Stimulated activated CD4-positive, alpha-beta T cell treated with anti-CD3 and anti-CD28 coated beads, Interleukin-15, amount 100 ng/mL, for 1 hour (primary cell): ENCODE measurements at places on chromosomes 16 and 17.

DNA sequence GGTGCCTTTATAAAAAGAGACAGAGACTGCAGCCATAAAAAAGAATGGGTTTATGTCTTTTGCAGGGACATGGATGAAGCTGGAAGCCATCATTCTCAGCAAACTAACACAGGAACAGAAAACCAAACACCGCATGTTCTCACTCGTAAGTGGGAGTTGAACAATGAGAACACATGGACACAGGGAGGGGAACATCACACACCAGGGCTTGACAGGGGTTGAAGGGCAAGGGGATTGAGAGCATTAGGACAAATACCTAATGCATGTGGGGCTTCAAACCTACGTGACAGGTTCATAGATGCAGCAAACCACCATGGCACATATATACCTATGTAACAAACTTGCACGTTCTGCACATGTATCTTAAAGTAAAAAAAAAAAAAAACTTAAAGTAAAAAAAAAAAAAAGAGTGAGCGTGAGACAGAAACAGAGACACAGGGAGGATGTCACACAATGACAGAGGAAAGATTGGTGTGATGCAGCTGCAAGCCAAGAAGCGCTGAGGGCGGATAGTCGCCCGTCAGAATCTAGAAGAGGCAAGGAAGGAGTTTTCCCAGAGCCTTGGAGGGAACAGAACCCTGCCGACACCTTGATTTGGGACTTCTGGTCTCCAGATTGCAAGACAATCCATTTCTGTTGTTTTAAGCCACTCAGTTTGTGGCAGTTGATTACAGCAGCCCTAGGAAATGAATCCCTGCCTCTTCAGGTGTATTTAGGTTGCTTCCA is 27.4 kb upstream of the TNS4 start:
- no peak for DNase-seq

GRCh38 chr17:59311051-59311468 is 20.4 kb upstream of the YPEL2 start:
- no peak for DNase-seq

- no peak for DNase-seq
These were observed 10.7 kb downstream of the GNAO1 start for GRCh38 chr16:56202036-56202435.

DNA sequence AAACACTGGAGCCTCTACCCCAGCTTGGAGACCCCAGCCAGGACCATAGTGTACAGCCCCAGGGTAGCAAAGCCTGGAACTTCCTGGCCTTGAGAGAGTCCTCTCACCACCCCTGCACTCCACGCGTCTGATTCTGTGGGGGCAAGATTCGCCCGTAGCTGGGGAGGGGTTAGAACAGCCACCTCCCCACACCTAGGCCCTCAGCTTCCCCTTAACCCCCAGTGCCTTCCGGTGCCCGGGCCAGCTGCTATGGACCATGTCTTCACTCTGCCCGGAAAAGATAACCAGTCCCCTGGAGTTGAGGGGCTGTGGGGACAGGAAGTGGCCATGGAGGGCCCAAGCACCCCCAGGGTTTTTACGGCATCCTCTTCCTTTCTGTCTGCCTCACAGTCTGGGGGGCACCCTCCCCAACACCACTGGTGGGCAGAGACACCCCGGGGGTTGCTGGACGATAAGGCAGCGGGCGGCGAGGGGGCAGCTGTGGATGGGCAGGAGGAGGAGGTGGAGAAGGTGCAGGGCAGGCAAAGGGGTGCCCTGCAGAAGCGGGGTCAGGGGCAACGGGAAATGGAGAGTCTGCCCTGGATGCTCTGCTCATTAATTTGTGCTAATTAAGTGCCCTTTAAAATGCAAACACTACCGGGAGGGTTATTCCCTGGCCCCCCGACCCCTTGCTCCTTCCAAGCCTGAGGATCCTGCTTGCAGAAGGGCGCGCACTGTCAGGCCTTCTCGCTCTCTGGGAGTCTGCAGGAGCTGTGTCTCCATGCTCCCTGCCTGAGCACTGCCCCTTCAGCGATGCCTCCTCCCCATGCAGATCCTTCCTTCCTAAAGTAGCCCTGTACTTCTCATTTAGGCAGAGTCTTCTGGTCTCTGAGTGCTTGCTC is 2.4 kb downstream of the PRSS27 start:
- DNase-seq, result no peak

DNA sequence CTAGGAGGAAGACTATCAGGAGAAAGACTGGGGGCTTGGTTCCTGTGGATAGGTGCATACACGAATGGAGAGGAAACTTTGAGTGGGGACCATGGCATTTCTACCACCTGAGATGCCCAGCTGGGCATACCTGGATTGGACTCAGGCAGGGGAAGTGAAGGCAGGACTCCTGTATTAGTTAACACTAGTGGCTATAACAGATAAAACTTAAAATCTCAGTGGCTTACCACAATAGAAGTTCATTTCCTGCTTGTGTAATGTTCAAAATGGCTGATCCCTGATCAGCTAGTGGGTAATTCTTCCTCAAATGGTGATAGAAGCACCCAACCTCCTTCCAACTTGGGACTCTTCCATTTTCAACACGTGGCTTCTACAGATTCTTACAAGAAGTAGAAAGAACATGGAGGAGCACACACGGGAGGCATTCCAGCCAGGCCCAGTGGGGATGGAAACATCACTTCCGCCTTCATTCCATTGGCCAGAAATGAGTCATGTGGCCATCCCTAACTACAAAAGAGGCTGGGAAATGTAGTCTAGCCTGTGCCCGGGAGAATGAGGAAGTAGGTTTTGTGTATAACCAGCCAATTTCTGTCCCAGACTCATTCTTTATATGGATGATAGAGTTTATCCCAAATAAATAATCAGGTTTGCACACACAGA is 112.1 kb downstream of the UTP18 start:
- no peak for DNase-seq

GRCh38 chr17:74812109-74813009 is 36.2 kb upstream of the NAT9 start:
- no peak for DNase-seq

DNA sequence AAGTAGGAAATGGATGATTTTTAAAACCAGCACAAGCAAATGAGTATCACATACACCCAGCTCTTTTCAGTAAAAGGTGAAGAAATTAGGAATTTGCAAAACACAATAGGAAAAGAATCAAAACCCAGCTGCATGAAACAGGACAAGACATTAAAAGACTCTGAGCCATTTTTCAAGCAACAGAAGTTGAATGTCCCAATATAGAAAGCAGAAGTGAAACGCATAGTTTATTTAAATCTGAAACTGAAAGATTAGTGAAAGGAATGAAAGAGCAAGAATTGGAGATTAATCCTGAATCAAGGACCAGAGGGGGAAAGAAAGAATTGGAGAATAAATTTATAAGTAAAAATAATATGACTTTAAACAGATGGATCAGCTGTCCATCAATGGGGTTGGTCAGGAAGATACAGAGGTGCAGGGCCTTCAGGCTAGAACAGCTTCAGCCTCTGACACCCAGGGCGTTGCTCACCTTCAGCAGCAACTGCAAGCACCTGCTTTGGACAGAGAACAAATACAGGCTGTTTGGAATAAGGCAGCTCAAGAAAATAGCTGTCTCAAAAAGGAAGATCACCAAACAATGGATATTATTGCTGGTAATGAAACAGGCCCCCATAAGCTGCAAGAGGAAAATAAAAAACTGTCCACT is 3.9 kb upstream of the ARHGAP17 start:
- no peak for DNase-seq

- no peak for DNase-seq
These were observed 68.8 kb downstream of the CMIP start for GRCh38 chr16:81513204-81514040.

DNA sequence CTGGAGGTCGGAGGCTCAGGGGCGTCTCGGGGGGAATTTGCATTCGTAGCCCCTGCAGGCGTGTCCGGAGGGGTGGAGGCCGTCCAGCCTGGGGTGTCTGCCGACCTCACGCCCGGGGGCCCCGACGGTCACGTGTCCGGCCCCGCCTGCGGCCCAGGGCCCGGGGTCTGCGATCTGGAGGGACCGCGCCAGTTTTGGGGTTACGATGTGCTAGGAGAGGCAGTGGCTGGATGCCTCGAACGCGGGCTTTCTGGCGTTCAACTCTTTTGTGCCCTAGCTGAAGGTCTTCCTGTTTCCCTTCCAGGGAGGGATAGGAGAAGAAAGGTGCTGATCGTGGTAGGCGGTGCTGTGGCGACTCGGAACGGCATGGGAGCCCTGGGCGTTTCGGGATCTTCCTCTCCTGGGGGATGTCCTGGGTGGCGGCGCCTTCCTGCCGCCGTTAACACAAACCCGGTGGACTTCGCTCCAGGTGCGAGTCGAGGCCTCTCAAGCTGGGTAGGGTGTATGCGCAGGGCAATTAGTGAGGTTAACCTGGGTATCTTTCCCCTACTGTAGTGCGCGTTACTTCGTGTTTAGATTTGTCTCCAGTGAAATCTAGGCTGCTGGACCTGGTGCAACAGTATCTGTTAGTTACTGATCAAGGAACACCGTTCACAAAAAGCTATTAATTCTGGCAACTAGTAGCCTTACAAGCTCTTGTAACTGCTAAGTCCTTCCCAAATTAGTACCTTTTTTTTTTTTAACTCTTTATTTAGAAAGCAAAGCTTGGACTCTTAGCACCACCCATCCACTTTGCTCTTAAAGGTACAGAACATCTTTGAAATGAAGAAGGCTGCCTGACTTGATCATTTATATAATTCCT is 1.3 kb downstream of the AKAP1 start:
- DNase-seq, result no peak

DNA sequence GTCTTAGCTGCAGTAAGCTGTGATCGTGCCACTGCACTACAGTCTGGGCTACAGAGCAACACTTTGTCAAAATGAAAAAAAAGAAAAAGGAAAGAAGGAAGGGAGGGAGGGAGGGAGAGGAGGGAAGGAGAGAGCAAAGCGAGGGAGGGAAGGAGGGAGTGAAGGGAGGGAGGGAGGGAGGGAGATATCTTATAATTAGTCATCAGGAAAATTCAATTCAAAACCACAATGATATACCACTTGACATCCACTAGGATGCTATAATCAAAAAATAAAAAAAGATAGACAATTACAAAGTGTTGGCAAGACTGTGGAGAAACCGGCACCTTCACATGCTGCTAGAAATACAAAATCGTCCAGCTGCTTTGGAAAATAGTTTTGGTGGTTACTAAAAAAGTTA is 93.8 kb downstream of the CDC27 start:
- DNase-seq, result no peak

GRCh38 chr16:70657956-70658355 is 11.6 kb downstream of the IL34 start:
- DNase-seq, result no peak

DNA sequence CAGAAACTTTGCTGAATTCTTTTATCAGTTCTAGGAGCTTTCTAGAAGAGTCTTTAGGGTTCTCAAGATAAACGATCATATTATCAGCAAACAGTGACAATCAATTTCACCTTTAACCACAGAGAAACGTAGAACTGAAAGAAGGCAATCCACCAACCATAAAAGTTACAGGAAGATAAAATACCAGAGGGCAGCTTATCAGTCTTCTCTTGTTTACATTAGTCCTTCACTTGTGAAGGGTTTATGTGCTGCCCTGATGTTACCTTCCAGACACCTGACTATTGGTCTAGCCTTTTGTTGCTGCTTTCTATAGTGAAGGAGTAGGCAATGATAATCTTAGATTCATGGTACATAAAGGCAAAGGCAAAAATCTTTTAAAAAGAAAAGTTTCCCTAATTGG is 73.2 kb upstream of the EFCAB3 start:
- DNase-seq, result no peak

- DNase-seq, result no peak
These were observed 18.2 kb upstream of the BHLHA9 start for GRCh38 chr17:1251866-1252608.

- DNase-seq, result no peak
These were observed 355.1 kb upstream of the MON1B start for GRCh38 chr16:76835779-76836300.

- DNase-seq, result no peak
These were observed 5.9 kb upstream of the RAB40C start for GRCh38 chr16:583815-584591.

GRCh38 chr17:1484676-1485422 is 7.6 kb downstream of the MYO1C start:
- DNase-seq, result peak; percentile 36

DNA sequence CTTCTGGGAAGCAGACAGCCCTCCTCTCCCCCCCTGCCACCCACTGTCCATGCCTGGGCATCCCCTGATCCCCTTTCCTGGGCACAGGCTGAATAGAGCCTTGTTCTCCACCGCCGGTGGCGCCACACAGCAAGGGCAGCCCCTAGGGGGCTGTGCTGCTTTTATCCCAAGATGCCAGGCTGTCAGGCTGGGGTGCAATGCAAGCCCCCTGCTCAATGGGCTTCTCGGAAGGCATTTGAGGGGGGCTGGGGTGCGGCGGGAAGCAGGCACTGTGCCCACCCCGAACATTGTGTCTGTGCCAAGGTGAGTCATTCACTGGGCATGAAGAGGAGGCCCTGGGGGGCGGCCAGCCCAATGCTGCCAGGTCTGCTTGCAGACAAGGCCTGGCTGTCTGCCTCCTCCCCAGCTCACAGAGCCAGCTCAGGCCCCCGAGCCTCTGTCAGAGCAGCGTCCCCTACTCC is 1.5 kb upstream of the GFAP start:
- no peak for DNase-seq

DNA sequence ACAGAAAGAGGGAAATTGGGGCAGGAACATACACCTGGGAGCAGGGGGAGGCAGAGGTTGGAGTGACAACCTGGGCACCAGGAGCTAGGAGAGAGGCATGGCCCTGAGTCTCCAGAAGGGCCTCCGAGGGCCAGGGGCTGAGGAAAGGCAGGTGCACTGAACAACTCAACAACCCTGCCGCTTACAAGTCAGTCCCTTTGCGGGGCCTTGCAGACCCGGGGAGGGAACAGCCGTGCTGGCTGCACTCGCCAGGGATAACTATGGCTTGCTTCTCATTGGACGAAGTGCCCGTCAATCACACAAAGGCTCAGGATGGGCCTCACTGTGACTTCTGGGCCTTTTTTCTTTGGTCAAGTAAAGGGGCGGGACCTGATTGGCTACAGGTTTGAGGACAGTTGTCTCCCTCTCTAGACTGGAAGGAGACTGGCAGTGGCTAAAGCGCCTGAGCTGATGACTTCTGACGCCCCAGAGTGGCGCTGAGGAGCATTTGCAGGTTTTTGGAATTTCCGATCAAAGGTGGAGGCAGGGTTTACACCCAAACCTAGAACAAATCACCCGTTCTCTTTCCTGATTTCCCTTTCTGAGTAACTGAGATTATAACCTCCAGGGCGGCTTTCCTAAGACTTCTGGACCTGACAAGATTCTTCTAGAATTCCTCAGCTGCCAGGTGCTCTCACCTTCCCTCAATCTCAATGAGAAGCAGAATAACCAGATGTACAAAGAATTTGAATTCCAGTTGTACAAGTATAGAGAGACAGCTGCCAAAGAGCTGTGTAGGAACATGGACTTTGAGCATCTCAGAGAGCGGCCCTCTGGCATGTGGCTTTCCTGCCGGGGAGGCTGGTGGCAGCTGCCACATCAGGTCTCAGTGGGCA is 27.6 kb upstream of the ST6GALNAC2 start:
- DNase-seq, result no peak

DNA sequence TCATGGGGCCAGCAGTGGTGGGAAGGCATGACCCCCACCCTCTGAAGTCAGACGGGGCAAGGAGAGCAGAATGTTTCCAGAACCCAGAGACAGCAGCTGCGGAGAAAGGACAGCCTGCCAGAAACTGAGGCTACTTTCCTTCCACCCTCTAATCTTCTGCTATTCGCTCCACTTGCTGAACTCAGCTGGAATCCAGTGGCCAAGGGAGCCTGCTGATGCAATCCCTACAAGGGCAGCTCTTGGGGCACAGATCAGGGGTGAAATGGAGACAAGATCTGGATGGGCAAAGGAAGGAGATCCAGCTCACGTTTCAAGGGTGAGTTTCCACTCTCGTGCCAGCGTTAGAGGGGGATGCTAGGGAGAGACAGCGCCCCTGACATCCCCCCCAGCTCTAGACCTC is 479.1 kb downstream of the SLC39A11 start:
- DNase-seq, result no peak

- no peak for DNase-seq
These were observed 561.9 kb upstream of the SOX9 start for GRCh38 chr17:71558901-71559300.
